Heart left ventricle (tissue), 16 donors: ENCODE measurements at places on chromosomes 5 and 9. TPM values are rescaled to one million over a fixed set of nuclear protein-coding genes. Genes with fewer than 3 reads are reported as not detected.

ANKRD34B gene
- total RNA-seq = not detected

GRCh38 chr5:26388976-26389375 lies 649.4 kb downstream of the CDH9 start:
- DNase-seq = no peak

DNA sequence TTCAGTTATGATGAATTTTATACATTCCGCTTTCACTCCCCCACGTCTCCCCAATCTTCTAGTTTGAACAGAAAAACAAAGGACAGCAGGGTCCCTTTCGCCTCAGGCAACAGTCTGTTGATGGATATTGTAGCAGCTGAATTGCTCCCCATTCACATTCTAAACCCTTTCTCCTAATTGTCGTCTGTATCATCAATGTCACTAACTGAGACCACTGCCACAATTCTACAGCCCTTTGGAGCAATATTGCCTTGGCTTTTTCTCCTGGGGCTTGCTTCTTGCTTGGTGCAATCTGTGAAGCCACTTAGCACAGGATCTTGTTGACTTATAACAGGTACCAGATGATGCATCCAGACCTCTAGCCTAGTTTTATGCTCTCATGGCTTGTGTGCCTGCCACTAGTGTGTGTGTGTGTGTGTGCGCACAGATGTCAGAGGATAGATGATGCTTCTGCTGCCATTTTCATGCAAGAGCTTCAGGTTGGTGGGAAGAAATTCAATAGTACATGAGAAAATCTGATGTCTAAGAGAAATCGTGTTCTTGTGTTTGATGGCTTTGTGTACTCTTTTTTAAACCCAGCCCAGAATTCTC lies 195.2 kb upstream of the ISL1 start:
- DNase-seq = no peak

- no peak for DNase-seq
These were observed 140.4 kb downstream of the TUSC1 start for GRCh38 chr9:25537808-25538207.

DNA sequence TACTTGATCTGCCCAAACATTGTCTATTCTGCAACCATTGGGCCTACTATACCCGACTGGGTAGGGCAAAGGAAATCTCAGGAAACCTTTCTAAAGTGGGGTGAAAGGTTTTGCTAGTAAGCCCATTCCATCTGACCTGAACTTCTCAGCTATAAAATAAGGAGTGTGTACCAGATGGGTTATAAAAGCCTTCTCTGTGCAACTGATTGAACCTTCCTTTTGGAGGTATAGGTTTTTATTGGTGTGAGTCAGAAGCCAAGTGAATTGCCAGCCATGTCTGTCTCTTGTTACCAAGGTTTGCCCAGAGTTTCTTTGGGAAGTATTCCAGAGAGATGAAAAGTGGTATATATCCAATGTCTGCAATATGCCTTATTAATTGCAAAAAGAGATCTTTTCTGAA lies 1271.0 kb upstream of the WWC1 start:
- DNase-seq = no peak

FAM78A gene
- total RNA-seq = 35.1 TPM

HMHB1 gene
- total RNA-seq = not detected
